ENCODE measurements at places on chromosomes 3 and 15.

- no peak for DNase-seq
Observed at GRCh38 chr3:101778385-101779046, 495 bp upstream of the NXPE3 start.

- no peak for DNase-seq
Observed at GRCh38 chr3:193776626-193777358, 183.8 kb downstream of the OPA1 start.

GRCh38 chr3:185316740-185317412, 46.1 kb upstream of the MAP3K13 start:
- no peak for DNase-seq

DNA sequence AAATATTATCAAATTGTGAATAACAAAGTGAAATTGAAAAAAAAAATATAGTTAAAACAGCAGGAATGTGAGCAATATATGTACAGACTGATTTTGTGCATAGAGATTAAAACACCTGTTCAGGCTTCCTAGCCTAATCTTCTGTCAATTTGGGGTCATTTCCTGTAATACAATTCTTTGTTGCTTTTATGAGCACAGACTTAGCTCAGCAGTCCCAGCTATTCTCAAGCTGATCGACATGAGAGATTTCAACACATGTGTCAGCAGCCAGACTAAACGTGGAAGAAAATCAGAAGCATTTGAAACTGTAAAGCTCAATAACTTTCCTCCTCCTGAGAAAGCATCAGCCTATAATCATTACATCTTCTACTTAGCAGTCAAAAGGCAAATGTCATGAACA, 1.6 kb upstream of the FHIT start:
- DNase-seq: no peak

DNA sequence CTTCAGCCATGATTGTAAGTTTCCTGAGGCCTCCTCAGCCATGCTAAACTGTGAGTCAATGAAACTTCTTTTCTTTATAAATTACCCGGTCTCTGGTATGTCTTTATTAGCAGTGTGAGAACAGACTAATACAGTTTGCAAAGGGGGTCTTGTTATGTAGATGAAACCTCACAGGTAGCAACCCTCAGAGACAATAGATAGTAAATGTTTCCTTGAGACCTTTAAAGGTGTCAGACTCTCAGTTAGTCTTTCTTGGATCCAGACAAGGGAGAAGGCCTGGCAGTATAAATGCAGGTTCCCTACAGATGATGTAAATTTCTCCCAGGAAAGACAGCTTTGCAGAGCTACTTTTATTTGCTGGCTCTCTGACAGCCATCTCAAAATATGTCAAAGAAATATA, 510.8 kb downstream of the AGBL1 start:
- no peak for DNase-seq

DNA sequence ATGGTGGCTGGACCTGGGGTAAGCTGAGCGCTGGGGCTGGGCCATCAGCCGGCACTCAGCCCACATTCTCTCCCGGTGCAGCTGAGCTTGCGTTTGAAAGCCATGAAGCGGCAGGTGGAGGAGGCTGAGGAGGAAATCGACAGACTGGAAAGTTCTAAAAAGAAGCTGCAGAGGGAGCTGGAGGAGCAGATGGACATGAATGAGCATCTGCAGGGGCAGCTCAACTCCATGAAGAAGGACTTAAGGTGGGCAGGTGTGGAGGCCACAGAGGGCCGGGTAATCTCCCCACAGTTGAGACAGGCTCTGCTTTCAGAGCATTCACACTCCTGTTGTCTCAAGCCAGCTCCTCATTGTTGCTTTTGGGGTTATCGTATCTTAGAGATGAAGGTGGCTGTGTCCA, 45.7 kb upstream of the MYZAP start:
- no peak for DNase-seq

- DNase-seq: no peak
Observed at GRCh38 chr3:99236576-99236975, 335.1 kb upstream of the DCBLD2 start.

GRCh38 chr3:102936511-102937045, 501.8 kb downstream of the ZPLD1 start:
- DNase-seq: peak; percentile 68

DNA sequence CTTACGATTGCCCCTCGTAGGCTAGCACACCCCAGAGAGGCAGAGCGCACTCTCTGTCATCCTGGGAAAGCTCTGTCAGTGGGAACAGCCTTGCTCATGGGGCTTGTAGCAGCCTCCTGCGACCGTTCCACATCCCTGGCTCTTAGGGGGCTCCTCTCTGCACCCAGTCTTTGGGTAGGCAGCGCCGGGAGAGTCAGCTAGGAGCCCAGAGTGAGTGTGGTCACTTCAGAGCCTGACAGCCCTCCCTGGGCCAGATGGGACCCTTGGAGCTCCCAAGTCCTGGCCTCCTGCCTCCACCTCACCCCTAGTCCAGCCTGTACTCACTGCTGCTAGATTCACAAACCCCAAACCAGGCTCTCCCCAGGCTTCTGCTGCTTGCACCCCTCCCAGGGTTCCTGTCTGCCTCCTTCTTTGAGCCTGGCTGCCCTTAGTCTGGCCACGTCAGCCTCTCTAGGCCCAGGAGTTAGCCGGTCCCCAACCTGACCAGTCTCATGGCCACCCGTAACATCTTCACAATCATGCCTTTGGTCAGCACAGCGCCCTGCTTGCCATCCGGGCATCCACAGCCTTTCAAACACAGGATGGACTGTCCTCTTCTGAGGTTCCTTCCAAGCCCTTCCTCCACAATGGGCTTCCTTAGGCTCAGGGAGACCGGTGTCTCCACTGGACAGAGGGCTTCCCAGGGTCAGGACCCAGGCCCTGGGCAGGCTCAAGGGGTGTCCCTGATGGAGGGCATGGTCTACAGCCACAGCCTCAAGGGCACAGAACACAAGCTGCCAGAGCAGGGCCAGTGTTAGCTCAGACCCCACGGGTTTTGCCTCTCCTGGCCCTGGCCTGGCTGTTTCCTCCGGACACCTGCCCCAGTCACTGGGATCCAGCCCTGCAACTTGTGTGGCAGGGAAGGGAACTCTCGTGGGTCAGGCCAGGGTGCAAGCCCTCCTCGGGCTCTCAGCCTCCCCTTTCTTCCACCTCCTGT, 4.6 kb downstream of the ACSBG1 start:
- no peak for DNase-seq

DNA sequence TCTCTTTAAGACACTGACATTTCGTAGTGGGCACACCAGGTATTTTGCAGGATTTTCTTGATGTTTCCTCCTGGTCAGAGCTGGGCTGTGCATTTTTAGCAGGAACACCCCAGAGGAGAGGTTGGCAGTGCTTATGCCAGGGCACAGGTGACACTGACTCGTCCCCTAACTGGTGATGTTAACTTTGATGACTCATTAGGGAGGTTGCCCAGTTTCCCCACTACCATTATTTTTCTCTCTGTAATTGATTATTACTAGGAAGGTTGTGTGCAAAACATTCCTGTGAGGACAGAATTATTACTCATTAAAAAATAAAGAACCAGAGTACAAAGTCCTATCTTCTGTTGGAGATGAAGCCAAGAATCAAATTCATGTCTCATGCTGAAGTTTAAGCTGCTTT, 394.5 kb downstream of the GABRG3 start:
- DNase-seq: no peak

- no peak for DNase-seq
Observed at GRCh38 chr3:116230431-116231020, 214.8 kb downstream of the LSAMP start.

DNA sequence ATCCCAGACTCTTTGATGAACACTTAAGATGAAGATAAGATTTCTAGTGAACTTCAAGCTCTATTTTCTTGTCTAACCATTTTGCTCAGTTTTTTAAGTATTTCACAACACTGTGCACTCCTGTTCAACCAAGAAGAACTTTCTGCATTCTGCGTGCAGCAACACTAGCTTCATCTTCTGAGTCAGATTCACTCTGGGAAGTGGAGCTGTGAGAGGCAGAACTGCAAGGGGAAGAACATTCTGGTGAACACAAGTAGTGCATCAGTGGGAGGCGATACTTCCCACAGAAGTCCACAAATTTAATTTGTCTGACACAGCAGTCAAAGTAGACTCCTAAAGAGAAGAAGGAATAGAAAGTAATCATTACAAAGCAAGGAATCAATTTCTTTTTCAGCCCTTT, 18.1 kb downstream of the LRRC58 start:
- DNase-seq: no peak

DNA sequence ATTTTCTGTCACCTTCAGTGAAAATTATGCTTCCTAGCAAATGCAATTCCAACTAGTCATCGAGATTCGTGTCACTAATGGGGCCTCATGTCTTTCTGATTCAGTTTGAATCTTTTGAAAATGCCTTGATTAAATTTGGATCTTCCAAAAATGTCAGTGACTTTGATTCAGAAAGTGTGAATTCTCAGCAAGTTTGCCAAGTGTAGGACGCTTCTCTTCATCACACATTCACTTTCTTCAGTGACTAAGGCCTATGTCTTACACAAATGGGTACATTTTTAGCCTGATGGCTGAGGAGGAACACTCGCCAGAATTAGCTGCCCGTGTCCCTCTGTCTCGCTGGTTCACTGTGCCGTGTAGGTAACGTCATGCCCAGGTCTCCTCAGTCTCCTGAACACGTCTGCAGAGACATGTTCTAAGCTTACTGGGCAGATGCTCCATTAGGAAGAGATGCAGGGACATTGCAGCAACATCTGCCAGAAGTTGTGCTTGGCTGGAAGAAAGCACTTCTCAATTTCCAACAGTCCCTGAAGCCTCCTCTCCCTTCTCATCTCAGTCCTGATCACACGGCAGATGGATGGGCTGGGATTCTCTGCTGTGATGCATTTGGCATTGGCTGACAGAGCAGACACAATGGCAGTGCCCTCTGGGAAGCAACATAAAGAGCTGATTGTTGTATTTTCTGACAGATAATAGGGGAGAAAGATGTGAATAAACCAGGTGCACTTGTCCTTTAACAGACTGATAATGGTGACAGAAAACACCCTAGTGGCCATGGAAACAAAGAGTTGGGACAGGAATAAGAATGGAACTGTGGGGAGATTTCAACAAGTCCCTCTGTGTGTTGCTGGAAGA, 29.1 kb upstream of the LYZL4 start:
- no peak for DNase-seq

DNA sequence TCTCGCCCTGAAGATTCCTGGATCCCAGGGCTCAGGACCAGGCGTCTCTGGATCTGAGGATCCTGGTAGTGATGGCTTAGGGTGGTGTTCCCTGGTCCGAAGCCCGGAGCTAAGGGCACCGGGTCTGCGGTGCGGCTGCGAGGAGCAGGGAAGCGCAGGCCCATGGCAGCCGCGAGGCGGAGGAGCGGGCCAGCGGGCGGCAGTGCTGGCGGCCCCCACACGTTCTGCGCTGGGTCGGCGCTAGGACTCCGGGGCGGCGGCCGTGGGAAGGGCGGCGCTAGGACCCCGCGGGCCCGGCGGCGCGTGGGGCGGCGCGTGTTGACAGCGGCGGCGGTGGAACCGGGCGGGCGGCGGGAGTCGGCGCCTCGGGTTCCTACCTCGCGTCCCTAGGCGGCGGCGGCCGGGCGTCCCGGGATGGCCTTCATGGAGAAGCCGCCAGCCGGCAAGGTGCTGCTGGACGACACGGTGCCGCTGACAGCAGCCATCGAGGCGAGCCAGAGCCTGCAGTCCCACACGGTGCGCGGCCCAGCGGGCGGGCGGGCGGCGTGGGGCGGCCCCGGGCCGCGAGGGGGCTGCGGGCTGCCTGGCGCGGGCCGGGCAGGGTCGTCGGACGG, at the start of gene PXK:
TSS of gene PXK (plus strand) at position 318 of the 614 bp plus-strand sequence. CDS start at position 415, 97 bp downstream.
- no peak for DNase-seq

GRCh38 chr15:59632714-59633113, 21.1 kb downstream of the GCNT3 start:
- DNase-seq: no peak

DNA sequence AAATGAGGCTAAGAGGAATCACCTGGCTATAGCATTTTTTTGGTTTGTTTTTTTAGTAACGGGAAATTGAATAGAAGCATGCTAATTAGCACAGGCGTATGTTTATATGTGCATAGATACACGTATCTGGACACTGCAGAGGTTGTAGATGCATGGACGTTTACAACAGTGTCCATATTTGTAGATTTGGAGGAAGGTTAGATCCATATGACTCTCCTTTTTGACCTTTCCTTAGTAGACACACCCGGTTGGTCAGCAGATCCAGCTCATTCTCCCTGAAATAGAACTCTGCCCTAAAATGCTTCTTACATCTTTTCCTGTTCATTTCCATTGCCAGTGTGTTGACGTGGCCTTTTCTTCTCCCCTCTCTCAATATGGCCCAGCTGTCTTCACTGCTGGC, 60.1 kb downstream of the SLCO3A1 start:
- DNase-seq: no peak

DNA sequence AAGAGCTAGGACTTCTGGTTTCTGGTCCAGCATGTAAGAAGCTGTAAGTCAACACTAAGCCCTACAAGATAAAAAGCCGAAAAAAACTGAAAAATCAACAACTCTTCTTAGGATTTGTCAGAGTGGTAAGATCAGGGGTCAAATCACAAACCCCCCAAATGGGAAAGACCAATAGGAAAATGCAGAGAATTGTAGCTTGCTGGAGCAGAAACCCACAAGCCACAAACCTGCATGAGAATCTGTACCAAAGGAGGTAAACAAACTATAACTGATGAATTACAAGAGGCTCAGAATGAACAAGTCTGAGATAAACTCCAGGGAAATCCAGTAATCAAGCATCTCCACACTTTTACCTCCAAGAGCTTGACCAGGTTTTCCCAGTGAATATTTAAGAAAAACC, 36.0 kb downstream of the RFX7 start:
- no peak for DNase-seq

DNA sequence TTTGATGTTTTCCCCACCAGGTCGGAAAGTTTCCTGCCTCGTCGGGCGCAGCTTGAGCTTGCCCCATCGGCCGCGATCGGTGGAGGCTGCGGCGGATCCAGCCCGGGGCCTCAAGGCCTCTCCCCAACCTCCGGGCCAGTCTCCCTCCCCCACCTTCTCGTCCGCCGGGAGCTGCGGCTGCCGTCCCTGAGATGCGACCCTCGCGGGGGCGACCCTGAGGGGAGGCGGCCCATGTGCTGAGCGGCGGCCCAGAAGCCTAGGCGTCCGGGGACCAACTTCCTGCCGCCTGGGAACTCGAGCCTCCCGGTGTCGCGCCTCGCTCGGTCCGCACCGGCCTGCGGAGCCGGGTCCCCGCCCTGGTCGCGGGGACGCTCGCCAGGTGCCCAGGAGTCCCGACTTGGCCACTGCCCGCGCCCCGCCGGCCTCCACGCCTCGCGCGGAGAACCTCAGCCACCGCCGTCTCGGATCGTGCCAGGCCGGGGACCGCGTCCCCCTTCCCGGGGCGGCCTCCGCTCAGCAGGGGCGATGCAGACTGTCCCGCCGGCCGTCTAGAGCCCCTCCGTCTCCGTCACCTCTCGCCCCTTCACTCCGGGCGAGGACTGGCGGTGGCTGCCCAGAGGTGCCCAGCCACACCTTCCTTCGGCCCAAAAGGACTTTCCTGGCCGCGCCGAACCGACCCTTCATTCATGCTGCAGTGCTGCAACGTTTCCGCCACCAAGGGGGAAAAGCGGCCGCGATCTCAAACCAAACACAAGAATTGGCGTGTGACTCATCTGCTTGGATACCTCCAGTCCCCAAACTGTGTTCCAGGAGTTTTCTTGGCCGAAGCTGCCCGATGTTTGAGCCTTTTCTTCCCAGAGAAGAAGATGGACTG, 656 bp downstream of the SLMAP start:
- no peak for DNase-seq

All from retinal pigment epithelial cell (primary cell).